Type B pancreatic cell (in vitro differentiated cells): ENCODE measurements at places on chromosomes 3 and 15. TPM values are rescaled to one million over a fixed set of nuclear protein-coding genes. Genes with fewer than 3 reads are reported as not detected.

GRCh38 chr15:22851513-22851912, 13.0 kb downstream of the NIPA2 start:
- no peaks in the 10 kb centered on the region for H3K4me1 ChIP-seq
- no peaks in the 10 kb centered on the region for H3K27me3 ChIP-seq
- no peak for DNase-seq
- no peak overlapping the region for H3K27ac ChIP-seq

- H3K4me1 ChIP-seq = peaks cover 12% of the 10 kb centered on the region
- no peaks in the 10 kb centered on the region for H3K27me3 ChIP-seq
- no peak for DNase-seq
- no peak overlapping the region for H3K27ac ChIP-seq
- no peaks in the 10 kb centered on the region for H3K36me3 ChIP-seq
Observed at GRCh38 chr15:93126599-93126998, 37.6 kb upstream of the RGMA start.

DNA sequence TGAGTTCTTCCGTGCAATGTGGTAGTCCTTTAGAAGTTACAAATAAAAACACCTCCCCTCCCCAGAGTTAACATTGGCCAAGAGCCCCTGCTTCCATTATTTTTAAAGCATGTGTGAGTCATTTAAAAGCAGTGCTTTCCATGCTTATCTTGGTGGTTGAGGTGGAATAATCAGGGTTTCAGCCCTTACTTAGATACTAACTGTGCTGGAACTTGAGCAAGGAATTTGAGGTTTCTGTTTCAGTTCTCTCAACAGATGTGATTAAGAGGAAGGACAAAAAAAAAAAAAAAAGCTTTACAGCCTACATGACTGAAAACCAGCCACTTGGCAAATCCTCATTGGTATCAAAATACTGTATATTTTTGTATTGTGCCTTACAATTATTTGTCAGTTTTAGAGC, 64.5 kb downstream of the CGNL1 start:
- no peak overlapping the region for H3K4me3 ChIP-seq
- H3K27me3 ChIP-seq = no peaks in the 10 kb centered on the region

DNA sequence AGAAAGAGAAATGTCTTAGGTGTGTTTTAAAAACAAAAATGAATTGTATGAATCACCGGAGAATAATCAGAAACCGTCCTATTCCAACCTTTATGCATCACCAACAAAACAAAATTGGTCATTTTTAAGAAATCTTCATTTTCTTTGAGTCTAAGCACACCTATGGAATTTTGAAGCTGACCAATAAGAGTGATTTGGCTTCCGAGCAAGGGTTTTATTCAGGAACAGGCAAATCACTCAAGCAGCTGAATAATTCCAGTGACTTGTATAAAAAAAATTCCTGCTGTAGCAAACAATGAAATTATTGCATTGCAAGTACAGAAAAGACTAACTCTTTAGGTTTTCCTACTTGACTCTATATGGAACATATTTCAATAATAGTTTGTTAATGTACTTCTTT, 83.8 kb upstream of the FNDC3B start:
- no peaks in the 10 kb centered on the region for H3K36me3 ChIP-seq
- DNase-seq = no peak
- no peaks in the 10 kb centered on the region for H3K27me3 ChIP-seq

DNA sequence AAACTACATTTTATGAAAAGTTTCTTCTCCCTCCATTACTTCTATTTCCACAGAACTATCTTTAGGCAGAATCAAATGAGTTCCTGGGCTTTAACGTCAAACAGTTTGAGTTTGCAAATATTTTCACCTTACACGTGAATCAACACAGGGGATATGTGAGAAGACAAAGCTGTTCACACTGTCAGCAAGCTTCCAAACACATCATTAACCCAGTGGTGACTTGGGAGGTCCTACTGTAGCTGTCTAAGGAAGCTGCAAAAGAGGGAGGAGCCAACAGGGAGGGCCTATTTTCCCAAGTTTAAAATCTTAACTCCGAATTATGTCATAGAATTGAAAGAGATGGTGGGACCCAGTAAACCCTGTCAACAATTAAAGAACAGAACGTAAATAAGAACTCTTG, 337.8 kb upstream of the DNAJC19 start:
- H3K4me3 ChIP-seq = no peak overlapping the region
- no peak overlapping the region for H3K27ac ChIP-seq
- DNase-seq = no peak
- H3K4me1 ChIP-seq = no peaks in the 10 kb centered on the region
- peaks cover 32% of the 10 kb centered on the region for H3K27me3 ChIP-seq

DNA sequence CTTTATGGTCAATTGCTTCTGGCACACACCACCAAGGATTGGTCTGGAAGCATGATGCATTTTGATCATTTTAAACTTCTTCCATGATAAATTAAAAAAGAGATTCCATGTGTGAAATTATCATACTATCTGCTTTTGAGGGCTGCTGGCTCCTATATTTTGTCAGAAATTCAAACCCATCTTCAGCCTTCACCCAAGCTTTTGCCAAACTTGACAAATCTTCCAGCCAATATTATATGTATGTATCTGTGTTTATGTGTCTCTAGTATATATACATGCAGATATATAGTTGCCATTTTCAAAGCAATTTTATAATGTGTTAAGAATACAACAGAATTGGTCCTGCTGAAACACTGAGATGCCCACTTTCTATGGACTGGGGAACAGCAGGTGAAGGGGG, 275.7 kb downstream of the AGBL1 start:
- no peaks in the 10 kb centered on the region for H3K36me3 ChIP-seq
- peaks cover 5% of the 10 kb centered on the region for H3K27me3 ChIP-seq
- H3K4me3 ChIP-seq = no peak overlapping the region
- no peak for DNase-seq
- H3K4me1 ChIP-seq = no peaks in the 10 kb centered on the region

- no peak overlapping the region for H3K4me3 ChIP-seq
- H3K4me1 ChIP-seq = peaks cover 4% of the 10 kb centered on the region
- no peaks in the 10 kb centered on the region for H3K27me3 ChIP-seq
- no peak overlapping the region for H3K27ac ChIP-seq
- peaks cover 6% of the 10 kb centered on the region for H3K36me3 ChIP-seq
- DNase-seq = no peak
Observed at GRCh38 chr3:131067983-131068382, 41.3 kb downstream of the NEK11 start.

GRCh38 chr3:148092624-148093347, 604.9 kb upstream of the AGTR1 start:
- no peak for DNase-seq
- no peaks in the 10 kb centered on the region for H3K36me3 ChIP-seq
- no peak overlapping the region for H3K27ac ChIP-seq
- peaks cover 5% of the 10 kb centered on the region for H3K4me1 ChIP-seq
- H3K27me3 ChIP-seq = no peaks in the 10 kb centered on the region
- H3K4me3 ChIP-seq = no peak overlapping the region

GRCh38 chr15:57667171-57667849, 39.2 kb upstream of the POLR2M start:
- H3K4me3 ChIP-seq = peak overlapping the region; percentile 26
- H3K27me3 ChIP-seq = no peaks in the 10 kb centered on the region
- H3K4me1 ChIP-seq = peaks cover 30% of the 10 kb centered on the region
- no peak for DNase-seq

- no peak for DNase-seq
- peaks cover 35% of the 10 kb centered on the region for H3K4me1 ChIP-seq
- peaks cover 3% of the 10 kb centered on the region for H3K27me3 ChIP-seq
- no peak overlapping the region for H3K4me3 ChIP-seq
- no peak overlapping the region for H3K27ac ChIP-seq
Observed at GRCh38 chr3:14283813-14284438, 105.3 kb downstream of the LSM3 start.

DNA sequence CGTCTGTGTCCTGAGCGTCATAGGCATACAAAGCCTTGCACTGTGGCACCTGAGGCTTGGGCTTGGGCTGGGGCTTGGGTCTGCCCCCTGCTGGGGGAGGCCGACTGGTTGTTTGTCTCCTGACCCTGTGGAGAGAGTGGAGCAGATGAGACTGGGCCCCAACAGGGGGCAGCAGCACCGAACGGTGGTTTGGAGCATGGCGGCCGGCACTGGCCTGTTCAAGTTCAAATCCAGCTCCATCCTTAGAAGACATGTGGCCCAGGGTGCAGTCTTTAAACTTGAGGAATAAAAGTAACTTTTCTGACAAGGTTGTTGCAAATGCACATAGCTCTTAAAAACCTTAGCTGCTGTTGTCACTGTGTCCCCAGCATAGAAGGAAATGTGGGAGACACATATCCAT, 33.3 kb downstream of the CCNB2 start:
- no peaks in the 10 kb centered on the region for H3K27me3 ChIP-seq
- DNase-seq = no peak
- no peak overlapping the region for H3K27ac ChIP-seq
- H3K4me1 ChIP-seq = no peaks in the 10 kb centered on the region

DNA sequence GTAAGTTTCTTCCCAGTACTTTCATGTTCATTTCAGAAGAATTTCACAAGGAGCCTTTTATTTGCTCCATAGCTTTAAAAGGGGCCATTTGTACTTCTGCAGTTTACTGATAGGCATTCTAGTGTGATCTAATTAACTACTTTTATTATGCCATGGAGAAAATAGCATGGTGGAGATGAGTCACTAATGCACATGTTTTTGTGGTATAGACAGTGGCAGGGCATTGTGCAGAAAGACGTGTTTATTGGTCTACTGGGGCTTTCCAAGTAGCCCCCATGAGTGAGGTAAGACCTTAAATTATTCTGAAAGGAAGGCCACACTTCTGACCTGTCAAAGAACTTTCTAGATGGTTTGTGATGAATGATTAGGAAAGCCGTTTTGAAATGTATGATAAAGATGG, 810.0 kb upstream of the NR2F2 start:
- no peak for DNase-seq
- H3K4me3 ChIP-seq = no peak overlapping the region
- no peaks in the 10 kb centered on the region for H3K27me3 ChIP-seq
- H3K27ac ChIP-seq = no peak overlapping the region

DNA sequence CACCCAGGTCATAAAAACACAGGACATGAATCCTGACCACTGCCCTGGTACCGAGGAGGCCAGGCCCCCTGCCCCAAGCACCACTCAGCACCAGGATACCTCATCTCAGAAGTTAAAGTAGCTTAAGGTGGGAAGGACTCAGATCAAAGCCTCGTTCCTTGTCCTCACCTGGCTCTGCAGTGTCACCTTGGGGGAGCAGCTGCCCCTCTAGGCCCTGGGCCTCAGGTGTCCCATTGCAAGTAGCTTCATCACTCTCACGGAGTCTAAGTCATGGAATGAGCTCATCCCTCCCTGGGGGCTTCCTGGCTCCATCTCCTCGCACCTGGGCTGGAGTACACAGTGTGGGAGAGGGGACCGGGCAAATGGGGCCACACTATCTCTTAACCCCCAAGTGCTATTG, 148.0 kb downstream of the TPRA1 start:
- peaks cover 15% of the 10 kb centered on the region for H3K27me3 ChIP-seq
- DNase-seq = peak; percentile 47
- no peaks in the 10 kb centered on the region for H3K4me1 ChIP-seq
- no peaks in the 10 kb centered on the region for H3K36me3 ChIP-seq
- no peak overlapping the region for H3K27ac ChIP-seq
- H3K4me3 ChIP-seq = no peak overlapping the region

- peaks cover 7% of the 10 kb centered on the region for H3K27me3 ChIP-seq
- peak; percentile 58 for DNase-seq
Observed at GRCh38 chr3:45779746-45780735, 16.3 kb downstream of the SLC6A20 start.

GRCh38 chr15:55669270-55669669, 73.7 kb downstream of the PRTG start:
- H3K27ac ChIP-seq = no peak overlapping the region
- H3K4me3 ChIP-seq = no peak overlapping the region
- H3K4me1 ChIP-seq = peaks cover 13% of the 10 kb centered on the region
- H3K27me3 ChIP-seq = no peaks in the 10 kb centered on the region
- no peak for DNase-seq

- no peaks in the 10 kb centered on the region for H3K27me3 ChIP-seq
- H3K4me3 ChIP-seq = no peak overlapping the region
- H3K36me3 ChIP-seq = peaks cover 8% of the 10 kb centered on the region
- no peak for DNase-seq
- H3K4me1 ChIP-seq = peaks cover 11% of the 10 kb centered on the region
Observed at GRCh38 chr15:52331490-52332240, 36.1 kb upstream of the MYO5C start.

DNA sequence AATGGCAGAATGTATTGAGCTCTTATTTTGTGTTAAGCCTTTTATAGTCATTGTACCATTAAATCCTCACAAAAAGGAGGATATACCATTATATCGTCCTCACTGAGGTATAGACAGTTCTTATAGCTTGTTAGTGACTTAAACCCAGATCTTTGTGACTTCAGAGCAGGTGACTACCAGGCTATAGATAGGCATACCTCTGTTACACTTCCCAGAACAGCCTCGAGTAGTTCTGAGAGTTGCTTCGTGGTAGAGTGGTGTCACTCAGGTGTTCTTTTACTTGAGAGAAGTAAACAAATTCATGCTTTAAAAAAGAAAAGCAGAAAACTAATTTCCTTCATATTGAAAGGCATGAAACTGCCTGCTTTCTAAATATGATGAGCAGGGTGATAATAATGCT, 59.9 kb downstream of the SEC22A start:
- peak overlapping the region; percentile 95 for H3K27ac ChIP-seq
- peaks cover 6% of the 10 kb centered on the region for H3K4me1 ChIP-seq
- no peak for DNase-seq

- H3K27me3 ChIP-seq = no peaks in the 10 kb centered on the region
- no peak for DNase-seq
- H3K36me3 ChIP-seq = peaks cover 7% of the 10 kb centered on the region
- peaks cover 8% of the 10 kb centered on the region for H3K4me1 ChIP-seq
- H3K4me3 ChIP-seq = no peak overlapping the region
- no peak overlapping the region for H3K27ac ChIP-seq
Observed at GRCh38 chr3:133868186-133868585, 27.5 kb downstream of the RAB6B start.

DNA sequence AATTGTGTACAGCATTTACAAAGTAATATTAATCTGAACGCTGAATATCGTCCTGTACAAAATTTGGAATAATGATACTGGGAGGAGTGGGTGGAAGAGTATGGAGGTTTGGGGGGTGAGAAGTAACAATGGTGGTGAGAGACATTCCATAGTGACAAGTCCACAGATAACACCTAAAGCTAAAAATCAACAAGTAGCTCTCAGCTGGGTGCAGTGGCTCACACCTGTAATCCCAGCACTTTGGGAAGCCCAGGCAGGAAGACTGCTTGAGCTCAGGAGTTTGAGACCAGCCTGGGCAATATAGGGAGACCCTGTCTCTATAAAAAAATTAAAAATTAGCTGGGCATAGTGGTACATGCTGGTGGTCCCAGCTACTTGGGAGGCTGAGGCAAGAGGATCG, 5.1 kb downstream of the MRPS25 start:
- H3K4me1 ChIP-seq = peaks cover 11% of the 10 kb centered on the region
- H3K27ac ChIP-seq = peak overlapping the region; percentile 64

- DNase-seq = no peak
- H3K27me3 ChIP-seq = peaks cover 5% of the 10 kb centered on the region
- H3K4me3 ChIP-seq = peak overlapping the region; percentile 95
Observed at GRCh38 chr3:136193278-136194054, 2.7 kb downstream of the MSL2 start.

Gene GOLGB1
- total RNA-seq = 49.9 and 76.9 TPM in 2 replicates

Gene TEX55
- total RNA-seq = not detected in 2 replicates

Gene FGF12
- total RNA-seq = 5.4 and 9.8 TPM in 2 replicates

Gene GUCA1C
- total RNA-seq = not detected in 2 replicates

Gene NLGN1
- total RNA-seq = 3.2 and 12.6 TPM in 2 replicates

Gene PFKFB4
- total RNA-seq = 10.5 and 11.3 TPM in 2 replicates

Gene TF
- total RNA-seq = 2.3 and 18.8 TPM in 2 replicates

Gene OR5K2
- total RNA-seq = not detected in 2 replicates
